ENCODE measurements at places on chromosomes 12 and 14.

DNA sequence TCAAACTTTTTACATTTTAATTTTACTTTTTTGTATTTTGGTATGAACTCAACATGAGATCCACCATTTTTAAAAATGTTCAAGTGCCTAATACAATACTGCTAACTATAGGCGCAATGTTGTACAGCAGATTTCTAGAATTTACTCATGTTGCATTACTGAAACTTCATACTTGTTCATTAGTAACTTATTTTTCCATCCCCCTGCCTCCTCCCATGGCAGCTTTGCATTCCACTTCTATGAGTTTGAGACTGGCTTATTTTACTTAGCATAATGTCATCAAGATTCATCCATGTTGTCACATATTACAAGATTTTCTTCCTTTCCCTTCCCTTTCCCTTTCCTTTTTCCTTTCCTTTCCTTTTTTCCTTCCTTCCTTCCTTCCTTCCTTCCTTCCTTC, 825.9 kb downstream of the SLC16A7 start:
- DNase-seq = no peak

- no peak for DNase-seq
Observed at GRCh38 chr12:76345569-76345968, 2.6 kb downstream of the BBS10 start.

DNA sequence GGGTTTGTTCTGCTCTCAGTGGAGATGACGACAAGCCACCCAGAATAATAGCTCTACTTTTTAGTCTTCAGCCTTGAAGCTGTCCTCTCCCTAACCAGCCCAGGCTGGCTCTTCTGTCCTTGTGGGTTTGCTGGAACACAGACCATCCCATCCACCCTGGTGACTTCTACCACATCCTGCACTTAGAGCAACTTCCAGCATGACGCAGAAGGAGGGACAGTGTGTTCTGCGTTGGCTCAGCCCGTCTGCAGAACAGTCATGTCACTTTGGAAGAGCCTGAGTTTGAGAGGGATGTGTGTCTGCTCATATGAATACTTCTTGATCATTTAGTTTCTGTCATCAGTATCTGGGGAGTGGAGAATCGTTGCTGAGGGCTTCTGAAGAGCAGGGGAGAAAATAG, 198.0 kb downstream of the CACNA1C start:
- no peak for DNase-seq

DNA sequence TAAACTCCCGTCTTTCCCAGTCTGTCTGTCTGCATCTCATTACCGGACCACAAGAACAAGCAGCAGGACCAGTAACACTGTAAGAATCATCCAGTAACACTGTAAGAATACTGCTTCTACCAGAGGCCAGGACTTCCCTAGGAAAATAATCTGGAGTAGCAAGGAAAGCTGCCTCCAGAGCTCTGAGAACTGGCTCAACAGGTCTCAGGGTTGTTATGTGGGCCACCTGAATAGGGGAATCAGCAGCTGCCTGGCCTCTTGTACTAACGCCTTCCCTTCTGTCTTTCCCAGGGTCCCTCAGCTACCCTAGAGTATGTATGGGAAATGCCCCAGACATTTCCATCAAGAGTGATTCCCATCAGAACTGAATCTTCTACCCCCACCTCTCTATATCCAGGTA, 954 bp upstream of the SLC39A2 start:
- no peak for DNase-seq

DNA sequence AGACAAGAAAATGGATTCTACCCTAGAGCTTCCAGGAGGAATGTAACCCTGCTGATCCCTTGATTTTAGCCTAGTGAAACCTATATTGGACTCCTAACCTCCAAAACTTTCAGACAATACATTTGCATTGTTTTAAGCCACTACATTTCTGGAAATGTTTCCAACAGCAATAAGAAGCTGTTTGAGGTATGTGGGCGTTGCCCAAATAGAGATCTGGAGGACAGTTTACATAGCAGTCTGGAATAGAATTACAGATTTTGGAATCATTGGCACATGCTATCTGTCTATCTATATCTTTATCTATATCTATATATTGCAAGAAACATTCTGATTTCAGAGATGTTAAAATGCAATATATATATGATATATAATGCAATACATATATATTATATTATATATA, 42.4 kb upstream of the EGLN3 start:
- DNase-seq = no peak

DNA sequence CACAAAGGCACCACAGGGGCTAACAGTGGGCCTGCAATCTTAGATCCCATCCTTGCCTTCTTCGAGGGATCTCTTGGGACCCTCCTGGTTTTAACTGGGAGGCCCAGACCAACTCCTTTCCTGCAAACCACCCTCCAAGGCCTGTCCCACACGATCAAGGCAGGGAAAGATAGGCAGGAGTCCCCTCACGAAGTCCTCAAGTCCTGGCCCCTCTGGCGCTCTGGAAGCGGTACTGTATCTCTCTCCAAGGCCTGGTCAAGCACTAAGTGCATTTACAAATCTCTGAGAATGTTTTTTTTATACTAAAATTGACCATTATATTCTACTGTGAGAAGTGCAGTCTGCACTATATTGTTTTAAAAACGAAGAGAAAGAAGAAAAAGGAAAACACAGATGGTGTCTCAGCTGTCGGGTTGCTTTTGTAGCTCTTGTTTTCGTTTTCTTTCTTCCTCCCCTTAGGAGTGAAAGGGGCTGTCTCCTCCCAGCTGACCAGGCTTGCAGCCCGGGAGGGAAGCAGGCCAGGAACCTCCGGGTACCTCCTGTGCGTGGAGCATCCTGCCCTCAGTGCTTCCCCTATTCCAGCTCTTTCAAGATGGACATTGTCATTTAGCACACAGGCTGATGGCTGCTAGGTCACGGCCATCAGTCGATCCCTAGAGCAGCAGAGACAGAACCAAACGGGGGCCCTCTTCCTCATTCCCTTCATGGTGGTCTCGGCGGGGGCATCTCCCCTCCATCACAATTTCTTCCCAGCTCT, 56.7 kb downstream of the FAM222A start:
- no peak for DNase-seq

GRCh38 chr12:111298582-111299436, 70.1 kb downstream of the PHETA1 start:
- peak; percentile 16 for DNase-seq

DNA sequence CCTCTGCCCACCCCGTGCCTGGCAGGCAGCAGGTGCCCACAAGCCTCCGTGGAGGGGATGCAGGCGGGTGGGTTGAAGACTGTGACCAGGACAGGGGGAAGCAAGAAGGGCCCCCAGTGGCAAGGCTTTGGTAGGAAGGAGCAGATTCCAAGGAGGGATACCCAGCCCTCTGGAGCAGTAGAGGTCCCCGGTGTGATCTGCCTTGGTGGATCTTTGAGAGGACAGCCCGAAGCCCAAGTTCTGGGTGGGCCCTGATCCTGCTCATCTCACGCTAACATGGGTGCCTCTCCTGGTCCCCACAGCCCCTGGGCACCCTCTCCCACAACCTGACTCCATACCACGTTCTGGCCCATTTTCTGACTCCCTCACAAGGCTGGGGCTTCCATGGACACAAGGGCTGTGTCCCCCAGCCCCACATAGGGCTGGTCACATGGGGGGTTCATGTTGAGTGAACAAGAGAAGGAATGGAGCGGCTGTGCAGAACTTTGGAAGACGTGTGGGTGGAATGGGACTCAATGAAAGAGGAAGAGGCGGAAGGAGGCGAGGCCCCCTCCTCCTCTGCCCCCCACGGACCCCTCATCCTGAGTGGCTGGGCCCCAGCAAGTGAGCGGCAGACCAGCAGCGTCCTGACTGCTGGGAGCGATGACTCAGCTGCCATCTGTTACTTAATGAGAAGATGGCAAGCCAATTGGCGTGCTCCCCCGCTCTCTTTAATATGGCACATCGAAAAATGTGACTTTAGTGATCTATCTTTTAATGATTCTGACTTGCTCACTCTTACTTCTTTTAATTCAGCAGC, 77.0 kb upstream of the BCL11B start:
- DNase-seq = no peak

- DNase-seq = peak; percentile 29
Observed at GRCh38 chr14:54606178-54606577, 39.2 kb downstream of the SAMD4A start.

DNA sequence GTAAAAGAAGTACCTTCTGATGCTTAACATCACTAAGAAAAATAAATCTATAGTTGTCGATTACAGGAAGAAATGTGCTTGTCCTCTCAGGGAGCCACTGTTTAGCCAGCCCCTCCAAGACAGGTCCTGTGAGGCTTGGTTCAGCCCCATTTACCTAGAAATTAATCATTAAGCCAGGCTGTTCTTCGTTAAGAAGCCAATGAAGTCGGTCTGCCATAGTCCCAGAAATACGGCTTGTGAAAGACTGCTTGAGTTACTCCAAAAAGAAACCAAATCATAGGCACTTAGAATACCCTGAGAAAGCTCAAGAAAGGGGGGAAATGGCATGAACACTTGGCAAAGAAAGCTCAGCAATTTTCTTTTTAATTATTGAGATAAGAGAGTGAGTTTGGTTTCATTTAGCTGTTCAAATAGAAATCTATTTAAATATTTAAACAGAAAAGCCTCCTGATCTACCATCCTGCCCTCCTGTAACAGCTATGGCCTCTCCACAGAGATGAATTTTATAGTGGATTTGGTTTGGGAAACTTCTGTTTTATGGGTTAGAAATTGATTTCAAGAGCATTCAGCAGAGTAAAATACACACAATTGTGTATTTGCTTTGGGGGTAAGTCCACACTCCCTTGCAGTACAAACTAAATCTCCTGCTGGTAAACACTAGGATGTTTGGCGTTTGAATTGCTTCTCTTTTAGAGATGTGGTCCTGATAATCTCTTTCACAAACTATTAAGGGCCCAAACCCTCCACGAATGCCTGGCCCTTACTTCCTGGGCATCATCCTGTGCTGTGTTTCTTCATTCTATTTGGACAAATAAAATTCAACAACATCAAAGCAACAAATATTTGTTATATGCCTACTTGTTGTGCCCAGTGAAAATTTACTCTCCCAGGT, 234.4 kb downstream of the SEC23A start:
- no peak for DNase-seq

GRCh38 chr12:124053851-124054250, 80.8 kb downstream of the ZNF664 start:
- DNase-seq = no peak

DNA sequence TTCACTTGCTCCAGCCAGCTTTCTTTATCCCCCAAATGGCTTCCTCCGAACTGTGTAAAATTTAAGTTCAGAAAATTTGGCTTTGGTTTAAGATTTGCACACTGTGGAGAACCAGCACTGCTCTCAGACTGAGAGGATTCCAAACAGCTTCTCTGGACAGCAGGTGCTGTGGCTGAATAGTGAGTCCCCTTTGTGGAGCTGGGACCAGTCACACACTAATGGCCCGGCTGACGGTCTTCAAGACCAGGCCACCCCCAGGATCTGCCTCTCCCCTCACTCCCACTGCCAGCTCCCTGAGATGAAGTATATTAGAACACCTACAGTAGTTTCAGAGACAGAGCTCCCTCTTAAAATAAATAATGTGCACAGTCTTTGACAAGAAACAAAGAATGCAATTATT, 267.3 kb downstream of the BCAT1 start:
- DNase-seq = no peak

DNA sequence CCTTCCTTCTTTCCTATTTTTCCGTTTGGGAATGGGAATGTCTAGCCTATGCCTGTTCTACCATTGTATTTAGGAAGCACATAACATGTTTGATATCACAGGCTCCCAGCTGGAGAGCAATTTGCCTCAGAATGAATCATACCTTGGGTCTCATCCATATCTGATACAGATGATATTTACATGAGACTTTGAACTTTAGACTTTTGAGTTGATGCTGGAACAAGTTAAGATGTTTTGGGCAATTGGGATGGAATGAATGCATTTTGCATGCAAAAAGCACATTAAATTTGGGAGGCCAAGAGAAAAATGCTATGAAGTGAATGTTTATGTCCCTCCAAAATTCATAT, 61.9 kb upstream of the BEGAIN start:
- DNase-seq = no peak

DNA sequence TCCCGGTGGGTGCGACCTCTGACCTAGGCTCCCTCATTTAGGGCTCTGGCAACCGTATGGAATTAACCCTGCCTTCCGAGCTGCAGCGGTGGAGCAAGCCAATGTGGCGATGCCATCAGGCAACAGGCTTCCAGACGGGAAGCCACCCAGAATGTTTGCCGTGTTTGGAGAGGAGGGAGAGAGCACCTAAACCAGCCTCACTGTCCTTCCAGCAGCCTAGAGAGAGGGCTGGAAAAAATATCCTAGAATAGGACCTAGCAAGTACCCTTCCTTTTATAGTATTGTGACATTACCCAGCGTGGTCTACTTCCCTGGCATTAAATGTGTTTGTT, 287 bp upstream of the SLC2A13 start:
- DNase-seq = no peak

- DNase-seq = no peak
Observed at GRCh38 chr12:26196421-26196716, 996 bp downstream of the SSPN start.

DNA sequence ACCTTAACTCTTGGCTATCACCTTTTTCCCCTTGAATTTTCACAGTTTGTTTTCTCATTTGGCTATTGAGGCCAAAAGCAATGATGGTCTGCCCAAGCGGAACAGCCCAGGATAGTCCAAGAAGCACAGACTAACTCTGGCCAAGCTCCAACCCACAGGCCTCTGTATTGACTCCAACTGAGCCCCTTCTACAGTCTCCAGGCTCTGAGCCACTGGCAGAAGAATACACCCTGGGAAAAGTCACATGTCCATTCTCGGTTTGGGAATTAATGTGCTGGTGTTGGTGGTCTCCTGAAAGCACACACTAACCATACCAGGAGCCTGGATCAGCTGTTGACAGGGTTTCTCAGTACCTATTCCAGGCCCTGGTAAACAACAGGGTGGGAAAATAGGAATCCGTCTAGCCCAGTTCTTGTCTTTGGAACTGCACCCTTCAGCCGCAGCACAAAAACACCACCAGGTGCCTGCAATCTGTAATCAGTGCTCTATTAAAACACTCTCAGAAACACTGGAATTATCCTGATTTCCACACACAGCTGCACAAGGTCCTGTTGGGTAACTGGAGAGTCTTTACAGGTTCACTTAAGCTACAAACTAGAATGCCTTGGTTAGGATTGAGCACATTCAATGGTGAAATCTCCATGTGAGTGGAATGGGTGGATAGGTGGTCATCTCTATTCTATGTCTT, 63.6 kb downstream of the STXBP6 start:
- no peak for DNase-seq

DNA sequence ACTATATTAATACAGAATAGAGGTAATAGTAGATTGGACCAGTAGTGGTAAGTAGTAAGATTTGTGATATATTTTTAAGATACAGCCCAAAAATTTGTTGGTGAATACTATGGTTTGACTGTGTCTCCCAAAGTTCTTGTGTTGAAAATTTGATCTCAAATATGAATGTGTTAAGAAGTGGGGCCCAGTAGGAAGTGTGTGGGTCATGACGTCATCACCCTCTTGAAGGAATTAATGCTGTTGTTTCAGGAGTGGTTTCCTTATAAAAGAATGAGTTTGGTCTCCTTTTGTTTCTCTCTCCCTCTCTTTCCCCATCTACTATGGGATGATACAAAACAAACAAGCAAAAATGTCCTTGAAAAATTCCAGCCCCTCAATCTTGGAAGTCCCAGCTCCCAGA, 16.3 kb downstream of the LUM start:
- no peak for DNase-seq

GRCh38 chr12:107492393-107493134, 193.0 kb upstream of the PWP1 start:
- DNase-seq = no peak

GRCh38 chr12:64782191-64782876, 23.1 kb upstream of the GNS start:
- no peak for DNase-seq

- no peak for DNase-seq
Observed at GRCh38 chr12:103177639-103178255, 220.3 kb downstream of the ASCL1 start.

All from CD4-positive, alpha-beta memory T cell (primary cell).